Inflammatory macrophage treated with lipopolysaccharide for 1 hour (primary cell): ENCODE measurements at places on chromosomes 6 and 20.
A peak's percentile ranks its signal among the peaks of the same experiment; 100 is the strongest.

DNA sequence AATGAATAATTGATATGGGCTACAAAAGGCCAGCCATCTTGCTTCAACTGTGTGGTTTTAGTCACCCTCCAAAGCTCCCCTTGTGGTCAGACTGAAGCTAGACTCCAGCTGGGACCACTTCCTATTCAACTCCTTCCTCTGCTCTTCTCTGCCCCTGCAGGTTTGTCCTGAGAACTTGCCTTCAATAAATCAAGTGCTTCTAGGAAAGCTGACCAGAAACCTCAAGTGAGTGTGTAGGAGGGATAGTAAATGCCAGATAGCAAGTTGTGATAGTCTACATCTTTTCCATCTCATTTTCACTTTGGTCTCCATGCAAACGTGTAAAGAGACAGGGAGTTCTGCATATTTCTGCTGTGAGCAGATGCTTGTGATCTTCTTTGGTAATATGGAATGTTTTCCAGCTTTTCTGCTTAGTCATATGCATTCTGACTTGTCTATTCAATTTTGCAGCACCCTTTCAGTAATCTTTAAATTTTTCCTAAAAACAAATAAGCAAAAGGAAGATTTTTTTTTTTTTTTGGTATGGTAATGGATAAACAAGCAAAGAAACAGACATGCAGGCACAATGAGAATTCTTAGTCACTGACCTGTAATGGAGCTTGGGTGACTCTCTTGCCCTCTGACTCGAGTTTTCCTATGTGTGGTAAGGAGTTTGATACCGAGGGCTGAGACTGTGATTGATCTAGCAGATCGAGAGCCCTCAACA is 201.3 kb upstream of the BTBD3 start:
- no peak for DNase-seq

DNA sequence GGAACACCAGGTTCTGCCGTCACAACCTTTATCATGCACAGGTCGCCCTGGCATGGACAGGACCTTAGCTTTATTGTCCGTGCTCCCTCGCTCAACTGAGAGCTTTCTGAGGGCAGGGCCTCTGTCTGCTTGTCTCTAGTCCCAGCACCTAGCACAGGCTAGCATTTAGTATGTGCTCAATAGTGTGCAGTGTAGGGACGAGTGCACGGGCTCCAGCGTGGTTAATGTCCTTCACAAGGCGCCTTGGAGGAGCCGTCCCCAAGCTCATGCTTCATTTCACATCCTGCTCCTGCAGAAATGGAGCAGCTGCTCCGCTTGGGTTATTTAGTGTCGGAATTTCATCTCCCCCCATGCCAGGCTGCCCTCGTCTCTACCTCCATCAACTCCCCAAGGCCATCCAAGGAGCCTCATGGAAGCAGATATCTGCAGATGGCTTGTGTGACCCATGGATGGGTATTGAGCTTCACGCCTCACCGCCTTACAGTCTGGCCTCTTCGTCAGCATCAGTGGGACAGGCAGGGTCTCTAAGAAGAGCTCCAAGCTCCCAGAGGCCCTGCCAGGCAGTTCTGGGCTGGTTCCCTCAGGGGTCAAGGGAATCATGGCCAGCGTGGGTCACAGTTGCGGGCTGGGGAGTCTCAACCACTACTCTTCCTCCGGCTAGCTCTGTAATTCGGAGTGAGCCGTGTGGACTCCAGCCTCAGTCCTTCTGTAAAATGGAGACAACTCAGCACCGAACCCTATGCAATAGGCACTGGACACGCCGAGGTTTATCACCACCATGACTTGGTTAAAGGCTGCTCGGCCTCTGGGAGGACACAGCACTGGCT is 60.8 kb upstream of the APCDD1L start:
- no peak for DNase-seq

DNA sequence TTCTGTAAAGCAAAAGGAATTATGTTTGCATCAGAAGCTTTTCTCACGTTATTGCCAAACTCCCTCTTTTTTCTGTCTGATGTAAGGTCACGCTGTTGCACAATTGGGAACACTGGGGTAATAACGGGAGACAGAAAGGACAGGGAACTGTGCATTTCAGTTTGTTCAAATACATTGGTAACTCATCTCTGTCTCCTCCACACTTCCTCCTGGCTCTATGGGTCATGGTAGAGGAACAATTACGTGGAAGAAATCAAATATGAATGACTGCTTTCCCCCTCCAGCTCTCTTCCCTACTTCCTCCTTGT is 132.2 kb upstream of the TNFAIP3 start:
- DNase-seq: peak; percentile 98

DNA sequence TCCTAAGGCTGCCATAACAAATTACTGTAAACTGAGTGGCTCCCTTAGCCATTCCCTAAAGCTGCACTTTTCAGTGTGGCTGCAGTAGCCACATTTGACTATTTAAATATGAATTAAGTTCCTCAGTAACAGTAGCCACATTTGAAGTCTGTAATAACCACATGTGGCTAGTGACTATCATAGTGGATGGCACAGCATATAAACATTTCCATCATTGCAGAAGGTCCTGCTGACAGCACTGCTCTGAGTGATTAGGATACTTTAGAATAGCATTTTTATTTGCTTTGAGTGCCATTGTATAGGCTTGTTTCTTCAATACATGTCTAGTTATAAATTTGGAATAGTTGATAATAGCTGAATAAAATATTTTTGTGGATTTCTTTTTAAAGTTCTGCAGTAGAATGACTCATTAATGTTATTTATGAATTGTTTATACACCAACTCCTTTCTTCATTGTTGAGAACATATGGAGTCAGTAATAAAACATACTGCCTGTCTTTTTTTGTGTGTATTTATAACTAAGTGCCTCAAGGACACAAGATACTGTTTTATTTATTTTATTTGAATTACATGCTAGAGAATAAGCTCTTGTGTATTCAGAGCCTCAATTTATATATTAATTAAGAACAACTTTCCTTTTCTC is 217.2 kb downstream of the CDKAL1 start:
- no peak for DNase-seq

DNA sequence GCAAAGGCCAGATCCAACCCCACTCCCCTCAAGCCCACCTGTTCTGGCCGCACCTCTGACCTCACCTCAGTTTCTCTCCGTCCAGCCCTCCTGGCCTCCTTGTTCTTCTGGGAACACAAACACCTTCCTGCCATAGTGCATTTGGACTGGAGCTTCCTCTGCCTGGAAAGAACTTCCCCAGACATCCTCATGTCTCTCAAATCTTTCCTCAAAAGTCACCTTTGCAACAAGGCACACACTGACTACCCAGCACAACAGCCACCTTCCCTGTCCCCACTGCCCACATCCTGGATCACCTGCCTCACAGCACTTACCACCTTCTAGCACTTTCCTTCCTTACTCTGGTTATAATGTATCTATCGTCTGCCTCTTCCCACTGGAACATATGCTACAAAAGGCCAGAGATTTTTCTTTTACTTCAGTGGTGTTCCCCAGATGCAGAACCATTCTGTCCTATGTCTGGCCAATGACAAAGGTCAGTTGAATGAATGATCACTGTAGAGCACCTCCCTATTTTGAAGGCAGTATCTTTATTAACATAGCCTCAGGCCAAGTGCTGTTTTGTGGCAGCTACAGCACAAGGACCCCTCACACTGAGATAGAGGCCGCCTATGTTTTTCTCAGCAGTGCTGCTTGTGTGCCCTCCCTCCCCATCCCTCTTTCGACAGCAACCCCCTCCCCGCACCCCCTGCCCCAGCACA is 4.1 kb downstream of the HLA-B start:
- DNase-seq: no peak

- no peak for DNase-seq
Observed at GRCh38 chr20:48489046-48489463, 338.7 kb downstream of the PREX1 start.

- no peak for DNase-seq
Observed at GRCh38 chr20:16203096-16203495, 370.2 kb downstream of the KIF16B start.

DNA sequence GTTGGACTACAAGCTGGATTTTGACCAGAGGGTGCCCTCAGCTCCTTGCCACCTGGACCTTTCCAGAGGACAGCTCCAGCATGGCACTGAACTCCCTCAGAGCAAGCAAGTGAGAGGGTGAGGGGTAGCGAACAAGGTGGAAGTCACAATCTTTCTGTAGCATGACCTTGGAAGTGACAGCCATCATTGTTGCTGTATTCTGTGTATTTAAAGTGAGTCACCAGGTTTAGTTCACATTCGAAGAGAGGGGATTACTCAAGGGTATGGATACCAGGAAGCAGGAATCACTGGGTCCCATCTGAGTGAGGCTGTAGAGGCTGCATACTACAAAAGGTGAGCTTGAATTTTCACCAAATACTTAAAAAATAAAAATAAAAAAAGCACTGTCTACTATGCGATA is 280.0 kb upstream of the SPTLC3 start:
- DNase-seq: no peak

- DNase-seq: no peak
Observed at GRCh38 chr20:57930351-57930750, 220.5 kb upstream of the PMEPA1 start.

GRCh38 chr6:39360378-39360777 is 37.9 kb upstream of the KCNK16 start:
- no peak for DNase-seq

DNA sequence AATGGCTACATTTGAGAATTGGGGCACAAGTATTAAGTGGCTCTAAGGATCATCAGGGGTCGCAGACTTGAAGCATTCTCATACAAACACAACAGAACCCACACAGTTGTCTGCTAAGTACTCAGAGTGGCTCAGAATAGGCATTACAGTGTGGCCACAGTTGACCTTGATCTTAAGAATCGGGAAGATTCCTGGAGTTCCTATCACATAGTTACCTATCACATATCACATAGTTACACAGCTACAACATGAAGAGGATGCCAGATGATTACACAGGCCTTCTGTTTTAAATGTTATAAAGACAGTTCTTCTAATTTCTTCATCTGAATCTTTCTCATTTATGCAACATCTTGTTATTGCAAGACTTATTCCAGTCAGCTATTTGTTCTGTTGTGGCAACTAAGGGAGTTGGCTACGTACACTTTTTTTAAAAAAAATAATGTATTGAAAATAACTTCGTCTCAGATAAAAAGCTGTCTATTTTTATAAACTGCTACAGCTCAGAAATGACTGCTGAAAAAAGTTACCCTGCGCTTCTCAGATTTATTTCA is 129.0 kb downstream of the REV3L start:
- DNase-seq: peak; percentile 70

DNA sequence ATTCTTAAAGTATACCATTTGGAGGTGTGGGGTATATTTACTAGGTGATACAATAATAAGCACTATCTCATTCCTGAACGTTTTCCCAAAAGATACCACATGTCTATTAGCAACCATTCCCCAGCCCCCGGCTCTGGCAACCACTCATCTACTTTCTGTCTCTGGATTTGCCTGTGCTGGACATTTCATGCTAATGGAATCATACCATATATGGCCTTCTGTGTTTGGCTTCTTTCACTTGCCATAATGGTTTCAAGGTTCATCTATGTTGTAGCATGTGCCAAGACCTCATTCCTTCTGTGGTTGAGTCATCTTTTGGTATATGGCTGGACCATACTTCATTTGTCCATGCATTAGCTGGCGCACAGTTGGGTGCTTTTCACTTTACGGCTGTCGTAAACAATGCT is 39.7 kb downstream of the BCAS4 start:
- DNase-seq: no peak

- DNase-seq: no peak
Observed at GRCh38 chr6:168231393-168231957, 88.1 kb downstream of the DACT2 start.

DNA sequence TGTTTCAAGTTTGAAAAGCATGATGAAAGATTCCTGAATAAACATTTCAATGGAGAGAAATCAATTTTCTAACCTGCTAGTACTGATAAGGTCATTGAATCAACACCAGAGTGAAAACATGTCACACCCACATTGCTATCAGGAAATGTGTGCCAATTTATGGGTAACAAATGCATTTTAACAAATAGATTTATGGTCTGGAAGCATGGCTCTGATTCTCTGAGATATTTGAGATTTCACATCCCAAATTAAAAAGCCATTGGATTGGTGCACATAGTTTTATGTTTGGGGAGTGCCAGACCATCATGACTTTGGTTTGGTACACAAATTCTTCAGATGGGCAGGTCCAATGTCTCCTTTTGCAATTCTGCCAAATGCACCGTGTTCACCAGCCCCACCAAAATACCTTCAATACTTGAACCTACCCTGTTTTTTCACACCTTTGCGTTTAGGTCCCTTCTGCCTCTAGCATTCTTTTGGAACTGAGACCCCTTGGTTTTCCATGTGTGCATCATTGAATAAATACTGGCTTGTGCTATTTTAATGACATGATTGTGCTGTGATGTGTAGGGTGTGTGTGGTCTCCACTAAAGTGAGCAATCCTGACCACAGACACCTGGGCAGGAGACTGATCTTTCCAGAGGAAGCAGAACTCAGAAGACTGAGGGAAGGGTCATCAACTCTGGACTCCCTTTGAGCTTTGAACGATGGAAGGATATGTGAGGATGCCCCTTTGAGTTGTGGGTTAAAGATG is 20.4 kb downstream of the IL20RA start:
- DNase-seq: no peak
